Activated CD4-positive, alpha-beta T cell treated with anti-CD3 and anti-CD28 coated beads for 48 hours (primary cell): ENCODE measurements at places on chromosomes 16 and 17.

DNA sequence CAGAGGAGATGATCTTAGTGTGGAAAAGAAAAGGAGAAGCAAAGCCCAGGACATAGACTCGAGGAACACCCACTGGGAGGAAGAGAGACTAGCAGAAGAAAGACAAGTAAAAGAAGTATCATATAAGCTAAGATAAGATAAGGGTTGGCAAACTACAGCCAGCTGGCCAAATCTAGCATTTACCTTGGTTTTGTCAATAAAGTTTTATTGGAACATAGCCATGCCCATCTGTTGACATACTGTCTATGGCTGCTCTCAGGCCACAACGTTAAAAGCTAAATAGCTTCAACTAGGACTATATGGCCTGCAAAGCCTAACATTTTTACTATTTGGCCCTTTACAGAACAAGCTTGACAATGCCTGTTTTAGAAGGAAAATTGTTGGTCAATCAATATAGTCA is 166.4 kb upstream of the AXIN2 start:
- no peak for DNase-seq

DNA sequence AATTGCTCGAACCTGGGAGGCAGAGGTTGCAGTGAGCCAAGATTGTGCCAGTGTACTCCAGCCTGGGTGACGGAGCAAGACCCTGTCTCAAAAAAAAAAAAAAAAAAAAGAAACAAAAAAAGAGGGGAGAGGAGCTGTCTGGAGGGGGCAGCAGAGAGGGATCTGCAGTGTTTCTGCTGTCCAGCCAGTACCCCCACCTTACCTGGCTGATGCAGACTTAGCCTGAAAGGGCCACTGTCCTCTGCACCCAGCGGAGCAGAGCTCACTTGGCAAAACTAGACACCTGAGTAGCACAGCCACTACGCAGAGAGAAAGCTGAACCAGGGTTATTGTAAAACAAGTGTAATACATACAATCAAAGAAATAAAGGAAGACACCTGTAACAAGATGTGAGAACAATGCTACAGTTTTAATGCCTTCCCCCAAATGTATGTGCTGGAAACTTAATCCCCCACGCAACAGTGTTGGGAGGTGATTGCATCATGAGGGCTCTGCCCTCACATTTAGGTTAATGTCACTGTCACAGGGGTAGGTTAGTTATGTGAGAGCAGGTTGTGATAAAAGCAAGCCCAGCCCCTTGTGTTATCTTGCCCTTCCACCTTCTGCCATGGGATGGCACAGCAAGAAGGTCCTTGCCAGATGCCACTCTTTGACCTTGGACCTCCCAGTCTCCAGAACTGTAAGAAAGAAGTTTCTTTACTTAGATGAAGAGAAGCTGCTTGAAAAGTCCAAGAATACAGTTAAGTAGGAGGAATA is 211.2 kb downstream of the RPTOR start:
- DNase-seq = no peak

GRCh38 chr17:48989100-48989499 is 8.1 kb upstream of the IGF2BP1 start:
- DNase-seq = no peak

GRCh38 chr17:75430159-75430974 is 24.9 kb upstream of the GRB2 start:
- no peak for DNase-seq

- no peak for DNase-seq
Observed at GRCh38 chr17:74836191-74836590, 23.5 kb downstream of the GRIN2C start.

DNA sequence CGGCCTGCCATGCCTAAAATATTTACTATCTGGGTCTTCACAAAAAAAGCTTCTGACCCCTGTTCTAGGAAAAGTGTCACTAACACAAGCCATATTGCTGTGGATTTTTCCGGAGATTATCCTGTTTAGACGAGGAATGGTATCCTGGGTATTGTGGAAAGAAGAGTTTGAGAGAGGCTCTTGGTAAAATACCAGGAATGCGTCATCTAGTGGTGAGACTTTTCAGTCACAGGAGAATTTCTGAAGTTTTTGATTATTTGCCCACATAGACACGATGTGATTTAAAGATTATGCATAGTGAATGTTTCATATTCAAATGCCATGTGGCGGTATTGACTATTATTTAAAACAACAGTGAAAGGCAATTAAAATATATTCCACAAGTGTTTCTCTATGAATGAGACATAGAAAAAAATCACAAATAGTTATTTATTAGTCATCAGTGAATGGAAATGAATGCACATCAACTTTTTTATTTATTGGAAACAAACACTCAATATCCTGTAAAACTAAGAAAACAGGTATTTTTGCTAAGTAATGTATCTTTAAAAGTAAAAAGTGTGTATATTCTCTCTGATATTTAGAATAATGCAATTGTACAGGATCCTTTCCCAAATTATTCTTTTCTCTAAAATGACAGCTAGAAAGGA is 7.8 kb downstream of the KRT28 start:
- no peak for DNase-seq

DNA sequence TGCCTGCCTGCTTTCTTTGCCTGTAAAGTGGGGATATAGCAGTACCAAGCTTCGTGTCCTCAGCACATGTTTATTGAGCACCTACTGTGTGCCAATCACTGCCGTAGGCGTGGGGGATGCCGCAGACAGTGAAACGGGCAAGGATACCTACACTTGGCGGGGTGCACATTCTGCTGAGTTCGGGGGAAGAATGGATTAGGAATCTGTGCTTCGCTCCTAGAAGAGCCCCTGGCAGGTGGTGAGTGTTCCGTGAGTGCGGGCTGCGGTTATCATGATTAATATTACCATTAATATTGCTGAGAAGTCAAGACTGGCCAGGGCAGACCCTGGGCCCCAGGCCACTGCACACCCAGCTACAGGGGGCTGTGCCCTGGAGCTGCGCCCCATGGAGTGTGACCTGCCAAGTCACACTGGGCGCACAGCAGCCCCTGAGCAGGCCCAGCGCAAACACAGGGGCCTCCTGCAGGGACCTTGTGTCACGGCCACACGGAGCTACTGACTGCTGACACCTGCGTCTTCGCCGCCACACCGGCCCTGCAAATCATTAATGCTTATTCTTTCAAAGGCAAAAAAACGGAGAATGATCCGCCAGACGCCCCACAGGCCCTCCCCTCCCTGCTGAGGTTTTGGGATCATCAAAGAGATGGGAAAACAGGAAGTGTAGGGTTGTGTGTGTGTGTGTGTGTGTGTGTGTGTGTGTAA is 213.4 kb upstream of the GSE1 start:
- DNase-seq = no peak

DNA sequence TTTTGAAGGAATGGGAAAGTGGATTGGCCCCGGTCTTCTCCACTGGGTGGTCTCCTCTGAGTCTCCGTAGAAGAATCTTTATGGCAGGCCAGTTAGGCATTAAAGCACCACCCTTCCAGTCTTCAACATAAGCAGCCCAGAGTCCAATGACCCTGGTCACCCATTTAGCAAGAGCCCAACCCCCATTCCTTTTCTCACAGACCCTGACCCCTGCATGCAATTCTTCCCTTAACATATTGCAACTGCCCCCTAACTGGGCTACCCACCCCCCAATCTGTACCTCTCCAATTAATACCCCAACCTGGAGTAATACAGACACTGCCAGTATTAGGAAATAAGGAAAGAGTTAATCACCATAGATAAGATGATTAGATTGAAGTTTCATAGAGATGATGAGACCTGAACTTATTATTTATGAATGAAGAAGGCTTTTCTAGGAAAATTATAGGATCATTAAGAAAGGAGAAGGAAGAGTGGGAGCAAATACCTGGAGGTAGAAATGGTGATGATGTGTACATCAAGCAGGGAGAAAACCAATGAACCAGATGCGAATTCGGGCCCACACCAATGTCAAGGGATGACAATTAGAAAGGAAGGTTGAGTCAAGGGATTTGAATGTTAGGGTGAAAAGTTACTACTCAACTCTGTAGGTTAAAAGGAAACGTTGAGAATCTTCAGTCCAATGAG is 2.4 kb downstream of the CCL2 start:
- no peak for DNase-seq

- peak; percentile 37 for DNase-seq
Observed at GRCh38 chr17:76556765-76557367, 17.0 kb downstream of the PRCD start.

- no peak for DNase-seq
Observed at GRCh38 chr17:9457005-9457404, 118.6 kb downstream of the STX8 start.

DNA sequence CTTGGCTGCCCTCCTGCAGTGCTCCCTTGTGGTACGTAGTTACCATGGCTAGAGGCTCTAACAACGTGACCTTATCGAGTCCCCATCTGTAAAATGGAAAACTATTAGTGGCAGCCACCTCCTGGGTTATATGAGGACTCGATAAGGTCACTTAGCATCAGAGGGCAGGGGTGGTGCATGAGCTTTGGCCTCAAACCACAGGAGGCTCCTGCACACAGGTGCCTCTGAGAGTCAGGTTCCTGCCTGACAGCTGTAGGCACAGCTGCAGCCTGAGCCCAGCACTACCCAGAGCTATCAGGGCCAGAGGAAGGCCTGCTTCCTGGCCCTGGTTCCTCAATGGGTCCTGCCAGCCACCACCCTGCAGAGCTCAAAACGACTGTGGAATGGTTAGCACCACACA is 57.2 kb upstream of the SEC14L1 start:
- DNase-seq = no peak

DNA sequence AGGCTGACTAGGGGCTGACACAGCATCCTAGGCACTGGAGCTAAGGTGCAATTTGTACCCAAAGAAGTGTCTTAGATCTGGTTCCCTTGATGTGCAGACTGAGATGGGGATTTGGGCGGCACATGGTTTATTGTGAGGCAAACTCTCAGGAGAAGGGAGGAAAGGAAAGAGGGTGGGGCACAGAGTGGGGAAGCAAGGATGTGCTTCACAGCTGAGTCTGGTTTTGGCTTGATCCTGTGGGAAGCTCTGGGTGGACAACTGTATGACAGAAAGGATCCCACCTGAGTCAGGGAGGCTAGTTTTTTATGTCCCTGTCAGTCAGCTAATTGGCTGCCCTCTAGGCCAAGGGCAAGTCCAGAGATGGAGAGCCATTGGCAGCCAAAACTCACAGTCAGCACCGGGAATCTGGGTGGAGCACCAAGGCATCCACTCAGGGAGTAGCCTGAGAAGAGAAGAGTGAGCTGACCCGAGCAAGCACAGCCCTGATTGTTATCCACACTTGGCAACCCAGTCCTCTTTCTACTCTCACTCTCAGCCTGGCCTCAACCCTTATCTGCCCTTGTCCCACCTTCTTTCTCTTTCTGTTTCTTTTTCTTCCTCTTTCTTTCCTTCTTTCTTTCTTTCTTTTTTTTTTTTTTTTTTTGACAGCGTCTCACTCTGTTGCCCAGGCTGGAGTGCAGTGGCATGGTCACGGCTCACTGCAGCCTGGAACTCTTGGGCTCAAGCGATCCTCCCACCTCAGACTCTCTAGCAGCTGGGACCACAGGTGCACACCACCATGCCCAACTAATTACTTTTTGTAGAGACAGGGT is 12.0 kb downstream of the ARL4D start:
- no peak for DNase-seq

- DNase-seq = no peak
Observed at GRCh38 chr16:47247690-47248089, 103.9 kb upstream of the NETO2 start.

- no peak for DNase-seq
Observed at GRCh38 chr16:47617732-47618131, 156.6 kb downstream of the PHKB start.

DNA sequence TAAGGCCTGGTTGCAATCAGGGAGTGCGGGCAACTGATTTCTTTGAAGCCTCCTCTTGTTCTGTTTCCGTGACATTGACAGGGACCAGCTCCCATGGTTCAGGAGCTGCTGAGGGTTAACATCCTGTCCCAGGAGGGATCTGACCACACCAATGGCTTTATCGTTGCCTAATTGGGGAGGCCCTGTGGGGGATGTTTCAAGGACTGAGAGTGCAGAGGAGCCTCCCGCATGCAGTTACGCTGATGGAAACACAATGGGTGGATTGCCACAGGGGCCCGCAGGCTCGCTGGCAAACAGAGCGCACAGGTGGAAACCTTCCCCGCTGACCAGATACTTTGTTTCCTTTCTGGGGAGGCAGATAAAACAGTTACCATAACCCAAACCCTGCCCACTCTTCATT is 23.8 kb upstream of the ABCC1 start:
- no peak for DNase-seq

DNA sequence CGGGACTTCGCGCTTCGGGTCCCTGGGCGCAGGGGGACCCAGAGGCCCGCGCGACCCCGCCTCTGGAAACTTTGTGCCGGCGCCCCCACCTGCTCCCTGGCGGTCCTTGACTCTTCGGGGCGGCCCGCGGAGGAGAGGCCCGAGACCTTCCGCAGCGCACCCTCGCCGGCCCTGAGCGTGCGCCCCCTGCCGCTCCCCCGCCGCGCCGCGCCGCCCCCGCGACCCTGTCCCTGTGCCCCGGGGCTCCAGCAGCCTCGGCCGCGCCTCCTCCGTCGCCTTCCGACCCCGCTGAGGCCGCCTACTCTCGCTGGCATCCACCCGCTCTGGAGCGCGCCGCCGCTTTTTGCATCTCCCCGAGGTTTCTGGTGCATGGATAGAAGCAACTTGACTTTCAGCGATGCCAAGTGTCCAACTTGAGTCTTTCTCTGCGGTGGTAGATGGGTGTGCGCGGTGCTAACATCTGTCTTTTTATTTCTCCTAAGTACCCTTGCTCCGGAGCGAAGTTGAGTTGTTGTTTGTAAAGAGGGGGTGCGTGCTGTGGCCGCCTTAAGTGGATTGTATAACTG is 414 bp downstream of the DUSP14 start:
- DNase-seq = peak; percentile 85

DNA sequence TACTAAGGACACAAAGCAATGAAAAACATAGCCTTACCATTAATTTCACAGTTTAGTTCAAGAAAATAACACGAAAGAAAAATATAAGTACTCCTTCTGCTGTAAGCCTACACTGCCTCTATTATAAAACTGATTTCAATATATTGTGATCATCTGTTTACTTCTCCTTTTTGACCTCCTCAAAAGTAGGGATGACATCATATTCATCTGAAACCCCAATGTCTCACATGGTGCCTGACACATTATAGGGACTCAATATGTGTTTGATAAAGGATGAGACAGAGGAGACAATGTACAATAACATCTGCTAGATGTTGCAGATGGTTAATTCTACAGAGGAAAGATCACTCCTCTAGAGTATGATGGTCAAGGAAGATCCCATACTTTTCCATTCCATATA is 118.4 kb upstream of the NOG start:
- no peak for DNase-seq

- DNase-seq = no peak
Observed at GRCh38 chr16:4588386-4588785, 26.3 kb downstream of the UBALD1 start.

DNA sequence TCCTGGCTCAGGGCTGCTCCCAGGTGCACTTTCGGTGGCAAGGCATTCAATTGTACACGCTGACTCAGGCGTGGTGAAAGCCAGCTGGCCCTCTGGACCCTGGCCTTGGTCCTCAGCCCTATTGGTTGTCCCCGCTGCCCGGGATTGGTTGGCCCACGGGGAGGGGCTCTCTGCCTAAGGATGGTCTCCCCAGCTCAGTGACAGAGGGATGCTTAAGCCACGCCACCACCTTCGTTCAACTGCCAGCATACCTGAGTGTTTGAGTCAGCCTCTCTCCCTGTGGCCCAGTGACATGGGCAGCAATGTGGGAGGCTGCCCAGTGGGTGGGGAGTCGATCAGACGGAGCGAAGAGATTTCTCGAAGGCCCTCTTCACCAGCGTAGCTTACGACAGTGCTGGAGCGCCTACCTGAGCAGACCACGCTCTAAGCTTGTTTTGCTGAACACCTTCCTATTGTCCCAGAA is 30.3 kb downstream of the IRF8 start:
- no peak for DNase-seq

- peak; percentile 93 for DNase-seq
Observed at GRCh38 chr17:8153957-8154607, 1.9 kb upstream of the PER1 start.

GRCh38 chr17:57215317-57215716 is 41.0 kb upstream of the MSI2 start:
- no peak for DNase-seq
